ENCODE measurements at places on chromosomes 4 and X.

- no peak for DNase-seq
These were observed 246.7 kb downstream of the GPAT3 start for GRCh38 chr4:83782591-83782990.

GRCh38 chr4:3372933-3373465 is 68.8 kb upstream of the HGFAC start:
- DNase-seq: no peak

- no peak for DNase-seq
These were observed 8.9 kb upstream of the TASL start for GRCh38 chrX:30586516-30586915.

DNA sequence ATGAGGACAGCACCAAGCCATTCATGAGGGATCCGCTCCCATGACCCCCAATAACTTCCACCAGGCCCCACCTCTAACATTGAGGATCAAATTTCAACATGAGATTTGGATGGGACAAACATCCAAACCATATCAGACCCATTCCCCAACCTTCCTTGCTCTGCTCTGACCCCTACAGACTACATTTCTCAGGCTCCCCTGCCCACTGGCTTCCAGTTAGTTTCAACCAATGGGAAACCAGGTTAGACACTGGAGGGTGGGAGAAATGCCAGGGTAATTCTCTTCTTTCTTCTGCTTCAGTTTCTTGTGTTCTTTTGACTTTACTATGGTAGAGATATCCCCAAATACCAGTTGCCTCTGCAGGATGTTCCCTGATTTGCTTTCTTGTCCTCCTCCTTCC is 125.7 kb downstream of the CLCN4 start:
- no peak for DNase-seq

- DNase-seq: no peak
These were observed 11.2 kb upstream of the ZNF185 start for GRCh38 chrX:152886716-152887115.

Data from NCI-H2107 (cell line).